ENCODE measurements at places on chromosomes 7 and 10.

DNA sequence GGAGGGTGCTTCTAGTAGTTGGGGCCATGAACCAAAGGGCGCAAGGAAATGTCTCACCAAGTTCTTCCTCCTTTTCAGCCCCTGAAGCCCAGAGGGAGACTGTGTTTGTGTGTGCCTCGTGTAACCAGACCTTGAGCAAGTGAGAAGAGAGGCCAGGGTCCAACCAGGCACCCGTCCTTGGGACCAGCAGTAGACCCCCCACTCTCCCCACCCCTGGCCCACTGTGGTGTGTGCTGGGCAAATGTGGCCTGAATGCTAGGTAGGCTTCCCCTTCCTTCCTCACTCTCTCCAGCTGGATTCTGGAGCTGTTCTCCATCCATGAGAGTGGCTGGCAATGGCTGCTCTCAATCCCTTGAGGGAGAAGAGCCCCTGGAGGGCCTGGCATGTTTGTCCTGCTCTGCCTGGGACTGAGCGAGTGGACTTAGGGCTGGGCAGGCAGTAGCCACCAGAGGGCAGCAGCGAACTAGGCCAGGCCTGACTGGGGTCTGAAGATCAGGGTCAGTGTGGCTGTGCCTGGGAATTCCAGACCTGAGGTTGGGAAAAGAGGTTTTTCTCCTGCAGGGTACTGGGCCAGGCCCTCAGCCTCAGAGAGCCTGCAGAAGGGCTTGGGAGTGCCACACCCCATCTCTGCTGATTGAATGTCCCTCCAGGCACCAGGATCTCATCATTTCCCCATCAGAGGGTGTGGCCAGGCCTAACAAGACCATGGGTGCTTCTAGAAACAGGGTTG, 12.5 kb downstream of the SFRP5 start:
- DNase-seq: no peak

GRCh38 chr7:108293149-108293612, 163.0 kb upstream of the LAMB4 start:
- no peak for DNase-seq

DNA sequence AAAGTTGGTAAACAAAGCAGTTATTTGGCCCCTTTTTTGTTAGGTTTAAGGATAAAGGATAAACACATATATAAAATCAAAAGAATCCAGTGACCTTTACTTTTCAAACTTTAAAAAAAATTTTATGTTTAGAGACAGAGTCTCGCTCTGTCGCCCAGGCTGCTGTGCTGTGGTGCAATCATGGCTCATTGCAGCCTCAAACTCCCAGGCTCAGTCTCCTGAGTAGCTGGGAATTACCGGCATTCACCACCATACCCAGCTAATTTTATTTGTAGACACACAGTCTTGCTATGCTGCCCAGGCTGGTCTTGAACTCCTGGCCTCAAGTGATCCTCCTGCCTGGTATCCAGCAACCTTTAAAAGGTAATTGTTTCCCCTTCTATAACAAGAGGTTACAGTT, 31.3 kb downstream of the GNA12 start:
- DNase-seq: no peak

DNA sequence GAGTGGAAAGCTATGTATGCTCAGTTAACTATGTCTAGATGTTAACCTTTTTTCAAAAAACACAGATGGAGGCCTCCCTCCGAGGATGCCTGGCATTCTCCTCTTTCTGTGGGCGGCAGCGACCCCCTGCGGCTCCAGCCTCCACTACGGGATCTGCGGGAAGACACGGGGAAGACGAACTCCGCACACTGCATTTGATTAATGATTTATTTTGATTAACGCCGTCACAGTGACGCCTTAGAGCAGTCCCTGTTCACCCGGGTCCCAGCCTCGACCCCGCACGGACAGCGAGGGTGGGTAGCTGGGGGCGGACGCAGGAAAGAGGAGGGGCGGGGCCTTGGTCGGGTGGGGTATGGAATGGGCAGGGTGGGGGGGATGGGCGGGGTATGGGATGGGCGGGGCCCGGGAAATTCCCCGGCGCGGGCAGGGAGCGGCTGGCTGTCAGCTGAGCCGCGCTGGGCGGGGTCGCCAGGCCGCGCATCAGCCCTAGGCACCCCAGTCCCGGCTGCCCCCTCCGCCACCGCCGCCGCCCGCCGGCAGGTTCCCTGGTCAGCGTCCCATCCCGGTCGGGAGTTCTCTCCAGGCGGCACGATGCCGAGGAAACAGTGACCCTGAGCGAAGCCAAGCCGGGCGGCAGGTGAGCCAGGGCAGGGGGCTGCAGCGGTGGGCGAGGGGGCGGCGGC, at the start of gene OPTN:
Gene OPTN, plus strand, starts transcription at position 498 of the 683 bp plus-strand sequence. CDS start 8,960 bp downstream, outside the sequence.
- DNase-seq: peak; percentile 27

- no peak for DNase-seq
These were observed 298.1 kb upstream of the NEBL start for GRCh38 chr10:21195252-21195651.

- no peak for DNase-seq
These were observed 139.8 kb downstream of the GRID1 start for GRCh38 chr10:86226781-86227201.

- DNase-seq: no peak
These were observed 30.2 kb downstream of the SLC39A12 start for GRCh38 chr10:17981766-17982380.

GRCh38 chr7:4856336-4857057, 5.3 kb downstream of the PAPOLB start:
- DNase-seq: no peak

GRCh38 chr7:31695859-31696614, 9.0 kb downstream of the PPP1R17 start:
- no peak for DNase-seq

DNA sequence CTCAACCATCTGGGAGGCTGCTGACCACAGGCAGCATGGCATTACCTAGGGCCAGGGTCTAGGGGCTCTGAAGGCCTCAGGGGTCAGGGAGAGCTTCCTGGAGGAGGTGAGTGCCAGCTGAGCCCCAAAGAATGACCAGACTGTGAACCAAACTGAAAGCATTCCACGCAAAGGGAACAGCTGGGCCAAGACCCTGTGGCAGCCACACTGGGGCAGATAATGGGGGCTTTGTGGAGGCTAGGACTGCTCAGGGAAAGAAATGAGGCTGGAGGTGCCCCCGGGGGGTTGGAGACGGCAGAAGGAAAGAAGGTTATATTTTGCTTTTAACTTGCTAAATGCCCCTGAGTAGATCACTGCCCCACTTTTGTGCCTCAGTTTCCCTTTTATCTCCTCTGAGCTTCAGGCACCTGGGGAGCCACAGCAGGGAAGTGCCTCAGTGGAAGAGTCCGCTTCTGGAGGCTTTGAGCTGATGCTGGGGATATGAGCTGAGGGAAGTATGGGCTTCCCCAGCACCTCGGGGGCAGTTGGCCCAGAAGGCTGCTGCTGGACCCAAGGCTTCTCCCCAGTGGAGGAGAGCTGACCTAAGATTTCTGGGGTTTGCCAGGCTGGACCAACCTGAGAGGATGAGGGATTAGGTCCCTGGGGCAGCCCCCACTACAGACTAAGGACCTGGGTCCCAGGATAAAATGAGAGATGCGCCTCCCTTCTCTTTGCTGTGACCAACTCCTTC, 57.8 kb downstream of the ZMIZ1 start:
- DNase-seq: no peak

GRCh38 chr10:29011516-29011915, 277.4 kb upstream of the LYZL1 start:
- no peak for DNase-seq

GRCh38 chr7:29116361-29117200, 29.8 kb downstream of the CPVL start:
- no peak for DNase-seq

DNA sequence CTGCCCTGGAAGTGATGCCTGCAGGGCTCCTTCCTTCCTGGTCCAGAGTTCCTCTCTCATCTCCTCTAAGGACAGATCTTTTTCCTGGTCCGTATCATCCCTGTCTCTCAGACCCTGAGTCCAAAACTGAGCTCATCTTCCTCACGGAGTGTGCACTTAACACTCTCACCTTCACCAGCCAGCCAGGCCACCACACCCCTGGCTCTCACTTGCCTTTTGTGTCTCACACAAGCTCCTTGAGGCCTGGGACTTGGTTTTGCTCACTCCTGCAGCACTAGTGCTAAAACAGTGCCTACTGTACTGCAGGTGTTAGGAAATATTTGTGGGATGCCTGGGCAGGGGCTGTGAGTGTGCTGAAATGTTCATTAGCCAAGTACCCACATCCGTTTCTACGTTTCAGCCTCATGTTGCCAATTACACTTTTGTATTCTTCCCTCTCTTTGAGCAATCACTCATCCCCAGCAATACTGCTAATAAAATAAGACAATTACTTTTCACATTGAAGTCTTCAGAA, 21.4 kb upstream of the PARP12 start:
- no peak for DNase-seq

DNA sequence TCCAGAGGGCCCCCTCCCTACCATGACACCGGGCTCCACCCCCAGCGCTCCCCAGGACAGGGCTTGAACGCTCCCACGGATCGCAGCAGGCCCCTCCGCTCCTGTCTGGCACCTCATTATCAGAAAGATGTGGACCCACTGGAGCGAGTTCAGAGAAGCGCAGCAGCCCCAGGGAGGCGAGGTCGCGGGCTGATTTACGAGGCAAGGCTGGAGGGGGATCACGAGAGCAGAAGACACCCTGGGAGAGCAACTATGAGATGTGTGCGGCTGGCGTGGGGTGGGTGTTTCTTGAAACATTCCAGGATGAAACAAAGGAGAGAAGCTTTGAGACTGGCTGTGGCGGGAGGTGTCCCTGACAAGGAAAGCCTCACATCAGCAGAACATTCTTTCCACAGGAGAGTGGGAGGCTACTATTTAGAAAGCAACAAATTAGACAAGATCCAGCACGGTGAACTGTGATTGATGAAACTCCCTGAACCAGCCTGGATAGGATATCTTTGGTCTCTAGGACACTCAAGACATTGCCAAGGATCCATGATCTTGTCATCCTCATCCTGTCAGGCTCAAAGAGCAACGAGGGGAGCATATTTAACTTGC, 66.0 kb downstream of the JCAD start:
- DNase-seq: no peak

GRCh38 chr7:2760098-2760889, 72.3 kb downstream of the AMZ1 start:
- DNase-seq: no peak

DNA sequence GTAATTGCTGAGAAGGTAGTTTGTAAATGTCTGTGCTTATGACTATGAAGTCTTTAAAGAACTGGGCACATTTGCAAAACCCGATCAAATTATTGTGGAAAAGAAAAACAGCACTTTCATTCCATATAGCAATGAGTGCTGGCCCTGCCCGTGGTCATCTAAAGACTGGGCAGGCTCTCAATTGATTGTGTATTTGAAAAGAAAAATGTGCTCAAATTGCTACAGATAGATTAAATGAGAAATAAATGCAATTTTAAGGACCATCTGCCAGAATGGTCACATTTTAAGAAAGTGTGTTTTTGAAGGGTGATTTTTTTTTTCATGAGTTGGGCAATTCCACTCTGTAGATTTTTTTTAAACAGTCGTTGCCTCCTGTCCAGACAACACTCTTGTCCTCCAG, 672.2 kb downstream of the SDK1 start:
- no peak for DNase-seq

Measured in thoracic aorta (tissue), 2 donors.